ENCODE measurements at places on chromosomes 16 and 17.

DNA sequence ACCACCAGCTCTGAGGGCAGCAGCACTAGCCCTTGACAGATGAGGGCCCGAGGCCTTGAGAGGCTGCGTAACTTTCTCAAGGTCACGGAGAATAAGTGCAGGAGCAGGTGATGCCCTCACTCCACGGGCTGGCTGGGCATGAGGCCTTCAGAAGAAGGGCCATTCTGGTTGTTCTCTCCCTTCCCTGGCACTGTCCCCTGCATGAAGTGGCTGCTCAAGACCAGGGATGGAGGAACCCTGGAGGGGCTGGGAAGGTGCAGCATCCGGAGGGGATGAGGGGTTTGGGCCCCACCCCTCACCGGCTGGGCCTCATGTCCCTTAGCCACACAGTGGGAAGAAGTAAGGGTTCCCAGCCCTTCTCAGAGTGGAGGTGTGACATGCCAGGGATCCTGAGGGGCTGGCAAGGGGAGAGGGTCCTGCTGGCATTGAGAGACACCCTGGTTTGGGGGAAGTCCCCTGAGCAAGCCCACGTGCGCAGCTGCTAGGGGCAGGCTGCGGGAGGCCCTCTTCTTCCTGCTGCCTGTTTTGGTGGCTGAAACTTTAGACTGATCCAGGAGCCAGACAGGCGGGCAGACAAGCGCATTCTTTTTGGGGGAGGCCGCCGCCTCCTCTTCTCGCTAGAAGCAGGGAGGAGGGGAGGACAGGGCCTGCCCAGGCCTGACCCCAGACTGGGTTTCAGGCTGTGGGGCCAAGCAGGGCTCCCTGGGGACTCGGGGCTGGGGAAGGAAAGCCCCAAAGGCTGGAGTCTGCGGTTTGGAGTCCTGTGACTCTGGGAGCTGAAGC is 74.0 kb downstream of the N4BP1 start:
- DNase-seq, result no peak

GRCh38 chr17:5211458-5211857 is 19.8 kb upstream of the ZNF594 start:
- no peak for DNase-seq

DNA sequence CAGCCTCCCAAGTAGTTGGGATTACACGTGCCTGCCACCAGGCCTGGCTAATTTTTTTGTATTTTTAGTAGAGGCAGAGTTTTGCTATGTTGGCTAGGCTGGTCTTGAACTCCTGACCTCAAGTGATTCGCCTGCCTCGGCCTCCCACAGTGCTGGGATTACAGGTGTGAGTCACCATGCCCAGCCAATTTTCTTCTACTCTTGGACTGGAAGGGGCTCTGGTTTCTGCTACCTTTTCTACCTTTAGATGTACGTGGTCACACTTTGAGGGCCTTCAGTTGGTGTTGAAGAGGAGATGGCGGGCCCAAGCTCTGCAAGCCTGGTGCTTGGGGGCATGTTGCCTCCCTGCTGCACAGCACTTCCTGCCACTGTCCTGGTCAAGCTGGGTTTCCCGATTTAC is 173.6 kb downstream of the PRKCA start:
- no peak for DNase-seq

DNA sequence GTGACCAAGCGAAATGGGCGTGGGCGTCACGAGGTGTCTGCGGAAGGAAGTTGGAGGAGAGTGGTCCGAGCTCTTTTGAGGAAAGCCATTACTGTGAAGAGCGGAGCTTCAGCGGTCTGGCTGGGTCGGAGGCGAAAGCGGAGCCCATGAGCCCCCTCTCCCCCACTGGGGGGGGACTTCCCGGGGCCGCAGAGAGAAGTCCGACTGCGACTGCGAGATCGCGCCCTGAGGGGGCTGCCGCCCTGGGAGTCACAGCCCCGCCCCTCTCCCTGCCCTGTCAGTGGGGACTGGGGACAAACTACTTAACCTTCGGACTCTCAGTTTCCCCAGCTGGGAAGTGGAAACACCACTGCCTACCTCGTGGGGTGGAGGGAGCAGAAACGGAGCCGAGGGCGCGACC is 20.0 kb upstream of the ARL4D start:
- no peak for DNase-seq

DNA sequence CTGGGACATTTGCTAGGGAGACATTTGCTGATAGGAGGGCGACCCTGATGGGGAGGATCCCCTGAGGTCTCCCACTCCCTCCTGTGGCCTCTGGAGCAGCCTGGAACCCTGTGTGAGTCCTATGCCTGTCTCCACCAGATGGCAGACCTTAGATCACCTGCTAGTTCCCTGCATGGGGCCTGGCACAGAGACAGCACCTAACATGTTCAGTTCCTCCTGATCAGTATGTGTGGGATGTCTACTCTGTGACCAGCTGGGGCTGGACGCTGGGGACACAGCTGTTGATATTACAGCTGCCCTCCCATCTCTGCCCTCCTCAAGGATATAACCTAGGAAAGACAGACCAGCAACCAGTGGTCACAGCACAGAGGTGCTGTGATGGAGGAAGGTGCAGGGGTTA is 1.1 kb upstream of the ADCY7 start:
- DNase-seq, result no peak
